ENCODE measurements at places on chromosomes 4 and X. TPM values are rescaled to one million over a fixed set of nuclear protein-coding genes. Genes with fewer than 3 reads are reported as not detected.

- no peak for DNase-seq
Measured at GRCh38 chr4:4614925-4615678, 73.3 kb upstream of the STX18 start.

- peak; percentile 49 for DNase-seq
Measured at GRCh38 chr4:184355111-184355604, 119.2 kb downstream of the IRF2 start.

DNA sequence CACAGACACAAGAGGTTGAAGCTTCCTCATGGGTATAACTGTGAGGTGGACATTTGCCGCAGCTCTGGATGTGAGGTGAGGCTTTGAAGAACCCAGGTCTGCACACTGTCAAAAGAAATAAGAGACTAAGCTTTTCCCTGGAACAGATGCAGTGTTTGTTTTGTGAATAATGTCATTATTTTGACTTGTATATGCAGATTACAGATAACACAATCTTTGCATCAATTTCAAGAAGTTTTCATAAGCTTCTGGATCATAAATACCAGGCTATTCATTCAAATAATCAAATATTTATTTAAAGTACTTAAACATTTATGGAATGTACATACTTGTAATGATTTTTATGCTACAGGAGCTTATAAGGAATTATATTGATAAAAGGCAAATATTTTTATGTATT is 174.8 kb downstream of the EPHA5 start:
- no peak for DNase-seq

GRCh38 chr4:76705472-76705871 is 192.5 kb downstream of the SOWAHB start:
- DNase-seq: no peak

The FGF13 gene
- not detected for total RNA-seq

The MAGEA2B gene
- not detected for total RNA-seq

The ZNF595 gene
- total RNA-seq: 9.5 TPM

The TLR3 gene
- 8.0 TPM for total RNA-seq

The PAGE1 gene
- not detected for total RNA-seq

Measured in Calu3 (cell line).